ENCODE measurements at places on chromosomes 4 and X.
A peak's percentile ranks its signal among the peaks of the same experiment; 100 is the strongest.

DNA sequence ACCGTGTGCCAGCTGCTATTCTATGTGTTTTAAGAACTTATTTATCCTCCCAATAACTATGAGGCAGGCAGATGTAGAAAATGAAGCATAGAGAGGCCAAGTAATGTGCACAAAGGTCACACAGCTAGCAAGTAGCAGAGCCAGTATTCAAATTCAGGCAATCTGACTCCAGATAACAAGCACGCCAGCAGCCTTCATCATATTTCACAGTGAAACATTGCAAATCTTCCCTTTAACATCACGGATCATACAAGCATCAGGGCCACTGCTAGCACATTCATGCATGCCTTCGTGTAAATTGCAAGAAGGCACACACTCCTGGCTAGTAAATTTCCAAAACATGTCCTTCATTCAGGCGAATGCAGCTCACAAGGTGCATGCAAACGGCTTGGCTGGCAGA, 33.1 kb downstream of the MAOB start:
- DNase-seq = no peak

GRCh38 chrX:1488141-1488540, 35.4 kb upstream of the ASMTL start:
- no peak for DNase-seq

DNA sequence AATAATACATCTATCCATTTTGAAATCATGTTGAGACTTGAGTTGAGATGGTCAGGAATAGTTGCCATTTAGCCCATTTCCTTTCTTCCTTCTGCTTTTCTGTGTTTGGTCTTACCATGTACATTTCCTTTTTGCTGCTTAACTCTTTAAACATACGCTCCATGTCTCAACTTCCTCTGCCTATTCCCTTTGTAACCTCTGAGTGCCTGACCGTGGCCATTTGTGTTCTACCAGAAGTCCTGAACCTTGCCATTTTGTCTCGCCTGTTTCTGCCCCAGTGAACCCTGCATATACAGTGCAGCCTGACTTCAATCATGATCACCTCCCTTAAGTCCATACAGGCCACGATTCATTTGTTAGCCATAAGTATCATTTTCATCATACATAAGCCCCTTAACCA, 169.0 kb downstream of the RAPGEF2 start:
- DNase-seq = no peak

DNA sequence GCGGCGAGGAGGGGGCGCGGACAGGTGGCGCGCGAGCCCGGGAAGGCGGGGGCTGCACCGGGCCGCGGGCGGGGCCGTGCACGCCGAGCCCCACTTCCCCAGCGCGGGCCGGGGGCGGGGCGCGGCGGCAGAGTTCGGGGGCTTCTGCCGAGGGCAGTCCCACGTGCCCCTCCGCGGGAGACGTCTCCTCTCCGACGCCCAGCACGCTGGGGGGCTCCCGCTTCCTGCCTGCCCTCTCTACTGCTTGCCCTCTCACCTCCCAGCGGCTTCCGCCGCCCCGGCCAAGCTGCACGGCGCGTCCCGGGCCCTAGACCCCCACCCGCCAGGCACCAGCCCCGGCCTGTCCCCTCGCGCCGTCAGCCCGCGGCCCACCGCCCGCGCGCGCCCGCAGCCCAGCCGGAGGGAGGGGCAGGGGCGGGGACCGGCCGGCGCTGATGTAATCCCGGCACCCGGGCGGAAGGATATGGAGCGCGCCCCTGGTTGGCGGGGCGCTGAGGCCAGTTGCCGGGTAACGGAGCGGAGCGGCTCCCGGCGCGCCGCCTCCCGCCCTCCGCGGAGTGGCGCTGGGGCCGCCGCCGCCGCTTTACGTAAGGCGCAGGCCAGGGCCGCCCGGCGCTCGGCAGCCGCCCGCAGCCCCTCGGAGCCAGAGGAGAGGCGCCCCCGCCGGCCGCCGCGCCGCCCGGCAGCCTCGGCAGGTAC, at the start of gene KIAA0232:
TSS of gene KIAA0232 (plus strand) at position 581 of the 699 bp plus-strand sequence. CDS start 41,727 bp downstream, outside the sequence.
- peak; percentile 95 for DNase-seq

DNA sequence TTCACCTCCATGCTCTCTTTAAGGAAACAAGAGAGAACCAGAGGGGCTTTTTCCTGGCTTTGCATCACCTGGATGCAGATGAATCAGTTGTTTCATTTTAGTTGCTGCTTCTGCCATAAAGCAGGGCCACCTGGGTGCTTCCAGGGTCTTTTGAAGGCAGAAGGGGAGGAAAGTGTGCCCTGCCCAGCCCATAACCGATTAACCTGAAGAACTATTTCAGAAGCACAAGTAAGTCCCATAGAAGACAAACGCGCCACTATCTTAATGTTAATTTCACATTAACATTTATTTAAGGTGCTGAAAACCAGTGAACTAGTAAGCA, 32.1 kb downstream of the IRF2 start:
- DNase-seq = no peak

- DNase-seq = no peak
Observed at GRCh38 chrX:121256647-121257046, 209.2 kb downstream of the GLUD2 start.

DNA sequence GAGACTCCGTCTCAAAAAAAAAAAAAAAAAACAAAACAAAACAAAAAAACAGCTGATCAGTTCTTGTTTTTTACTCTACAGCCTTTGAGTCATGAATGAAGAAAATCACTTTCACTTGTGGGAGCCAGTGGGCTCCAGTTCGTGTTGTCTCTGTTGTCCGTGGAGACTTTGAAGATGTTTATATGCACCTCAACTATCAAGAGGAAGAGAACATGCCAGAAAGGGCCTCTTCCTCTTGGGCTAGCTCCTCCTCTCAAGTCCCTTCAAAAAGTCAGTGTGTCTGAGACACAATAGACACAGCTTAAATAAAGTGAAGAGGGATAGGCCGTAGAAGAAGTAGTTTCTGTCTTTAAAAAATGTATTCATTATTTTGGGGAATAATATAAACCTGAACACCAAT, 182.7 kb downstream of the KDR start:
- DNase-seq = no peak

DNA sequence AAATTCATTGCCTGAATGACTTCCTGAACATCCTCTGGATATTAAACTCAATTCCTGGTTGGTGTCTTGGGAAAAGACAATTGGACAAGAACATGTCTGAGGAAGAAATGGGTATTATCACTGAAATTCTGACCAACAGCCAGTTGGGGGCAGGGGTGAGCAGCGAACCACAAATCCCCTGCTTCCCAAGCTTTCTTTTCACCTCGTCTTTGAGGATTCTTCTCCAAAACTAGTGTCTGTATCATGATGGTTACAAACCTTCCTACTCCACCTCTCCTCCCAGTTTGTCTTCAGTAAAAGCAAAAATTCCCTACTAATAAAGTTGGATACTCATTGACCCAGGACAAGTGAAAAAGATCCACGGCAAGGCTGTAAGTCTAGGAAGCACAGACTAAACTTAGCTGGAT, 48.3 kb upstream of the WDR1 start:
- peak; percentile 66 for DNase-seq

- DNase-seq = no peak
Observed at GRCh38 chr4:83440148-83440814, 15.3 kb downstream of the HELQ start.

GRCh38 chr4:119942806-119943205, 123.8 kb downstream of the MAD2L1 start:
- no peak for DNase-seq

DNA sequence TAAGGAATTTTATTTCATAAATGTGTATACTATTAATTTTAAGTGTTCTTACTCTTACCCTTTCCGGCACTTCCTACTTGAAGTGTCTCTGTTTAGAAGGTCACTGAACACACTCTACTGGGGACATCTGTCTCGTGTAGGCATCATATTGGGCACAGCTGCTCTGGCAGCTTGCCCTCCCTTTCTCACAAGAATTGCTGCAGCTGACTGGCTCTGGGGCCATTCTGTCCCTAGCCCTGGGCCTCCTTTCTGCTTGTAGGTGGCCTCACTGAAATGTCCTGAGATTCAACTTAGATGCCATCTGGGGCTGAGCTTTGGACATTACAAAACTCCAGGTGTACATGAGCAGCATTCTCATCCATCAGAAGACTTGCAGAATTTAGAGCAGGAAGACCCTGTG, 49.6 kb downstream of the SMAD1 start:
- DNase-seq = no peak

DNA sequence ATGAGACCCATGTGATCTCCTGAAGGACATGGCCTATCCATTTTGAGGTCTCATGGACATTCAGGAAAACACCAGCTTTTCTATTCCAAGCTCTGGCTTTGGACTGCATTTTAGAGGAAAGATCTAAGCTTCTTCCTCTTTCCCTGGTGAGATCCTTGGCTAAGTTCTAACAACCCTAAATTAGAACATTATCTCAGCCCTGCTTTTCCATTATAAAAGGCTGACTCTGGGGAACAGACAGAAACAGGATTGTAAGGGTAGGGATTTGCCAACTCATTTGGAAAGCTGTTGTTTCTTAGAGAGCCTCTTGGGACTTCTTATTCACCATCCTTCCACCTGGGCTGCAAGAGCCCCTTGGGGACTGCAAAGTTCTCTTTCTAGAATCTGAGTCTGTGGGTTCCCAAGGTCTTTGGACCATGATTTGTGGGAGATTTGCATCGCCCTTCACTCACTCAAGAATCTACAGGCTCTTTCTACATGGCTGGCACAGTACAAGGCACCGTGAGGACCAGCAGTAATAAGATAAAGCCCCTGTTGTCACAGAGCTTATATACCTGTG, 146.9 kb downstream of the FNIP2 start:
- DNase-seq = no peak

GRCh38 chrX:155105919-155106318, 34.6 kb downstream of the BRCC3 start:
- DNase-seq = no peak
